ENCODE measurements at places on chromosomes 13 and 19.
A peak's percentile ranks its signal among the peaks of the same experiment; 100 is the strongest.

- no peak for DNase-seq
Measured at GRCh38 chr13:110562036-110562597, 595 bp upstream of the RAB20 start.

GRCh38 chr19:4456843-4457653, 546 bp downstream of the UBXN6 start:
- DNase-seq, result no peak

- DNase-seq, result no peak
Measured at GRCh38 chr13:76638181-76638580, 248.0 kb downstream of the KCTD12 start.

GRCh38 chr13:23377983-23378632, 55.4 kb downstream of the SACS start:
- no peak for DNase-seq

- DNase-seq, result no peak
Measured at GRCh38 chr19:55406091-55406825, 1.3 kb downstream of the UBE2S start.

GRCh38 chr19:5048727-5049553, 80.0 kb downstream of the KDM4B start:
- DNase-seq, result no peak

- no peak for DNase-seq
Measured at GRCh38 chr19:2808129-2808941, 11.3 kb upstream of the ZNF554 start.

GRCh38 chr19:33472226-33472625, 49.4 kb downstream of the PEPD start:
- no peak for DNase-seq

DNA sequence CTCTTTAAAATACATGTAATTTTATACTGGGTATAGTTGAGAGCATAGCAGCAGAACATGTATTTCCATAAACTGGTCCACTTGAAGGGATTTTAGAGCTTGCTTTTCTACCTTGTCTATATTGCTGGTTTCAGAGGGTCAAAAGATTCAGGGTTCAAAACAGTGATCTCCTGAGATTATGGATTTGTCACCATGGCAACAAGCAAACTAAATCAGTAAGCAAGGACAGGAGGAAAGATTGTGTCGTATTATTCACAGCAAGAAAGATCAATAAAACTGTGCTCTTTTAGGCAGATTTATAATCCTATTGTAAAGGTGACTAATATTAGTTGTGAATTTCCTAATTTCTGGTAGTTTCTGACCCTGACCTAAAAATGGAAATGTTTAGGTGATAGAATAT, 496.4 kb downstream of the LMO7 start:
- DNase-seq, result no peak

- no peak for DNase-seq
Measured at GRCh38 chr19:4032436-4032835, 24.9 kb downstream of the PIAS4 start.

GRCh38 chr13:105232439-105232838, 1303.0 kb downstream of the EFNB2 start:
- DNase-seq, result no peak

GRCh38 chr13:37127691-37128241, 22.3 kb upstream of the CSNK1A1L start:
- no peak for DNase-seq

DNA sequence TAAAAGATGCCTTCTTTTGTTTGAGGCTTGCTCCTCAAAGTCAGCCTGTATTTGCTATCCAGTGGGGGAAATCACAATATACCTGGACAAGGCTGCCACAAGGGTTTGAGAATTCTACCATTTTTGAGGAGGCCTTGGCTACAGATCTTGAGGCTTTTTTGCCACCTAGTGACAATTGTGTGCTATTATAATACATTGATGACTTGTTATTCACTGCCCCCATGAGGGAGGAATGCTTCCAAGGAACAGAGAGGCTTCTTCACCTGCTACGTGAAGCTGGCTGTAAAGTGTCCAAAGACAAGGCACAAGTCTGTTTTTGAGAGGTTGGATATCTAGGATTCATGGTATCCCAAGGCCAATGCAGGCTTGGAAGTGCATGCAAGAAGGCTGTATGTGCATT, 72.5 kb downstream of the ZNF708 start:
- no peak for DNase-seq

GRCh38 chr13:98411617-98412265, 165.2 kb downstream of the STK24 start:
- no peak for DNase-seq

DNA sequence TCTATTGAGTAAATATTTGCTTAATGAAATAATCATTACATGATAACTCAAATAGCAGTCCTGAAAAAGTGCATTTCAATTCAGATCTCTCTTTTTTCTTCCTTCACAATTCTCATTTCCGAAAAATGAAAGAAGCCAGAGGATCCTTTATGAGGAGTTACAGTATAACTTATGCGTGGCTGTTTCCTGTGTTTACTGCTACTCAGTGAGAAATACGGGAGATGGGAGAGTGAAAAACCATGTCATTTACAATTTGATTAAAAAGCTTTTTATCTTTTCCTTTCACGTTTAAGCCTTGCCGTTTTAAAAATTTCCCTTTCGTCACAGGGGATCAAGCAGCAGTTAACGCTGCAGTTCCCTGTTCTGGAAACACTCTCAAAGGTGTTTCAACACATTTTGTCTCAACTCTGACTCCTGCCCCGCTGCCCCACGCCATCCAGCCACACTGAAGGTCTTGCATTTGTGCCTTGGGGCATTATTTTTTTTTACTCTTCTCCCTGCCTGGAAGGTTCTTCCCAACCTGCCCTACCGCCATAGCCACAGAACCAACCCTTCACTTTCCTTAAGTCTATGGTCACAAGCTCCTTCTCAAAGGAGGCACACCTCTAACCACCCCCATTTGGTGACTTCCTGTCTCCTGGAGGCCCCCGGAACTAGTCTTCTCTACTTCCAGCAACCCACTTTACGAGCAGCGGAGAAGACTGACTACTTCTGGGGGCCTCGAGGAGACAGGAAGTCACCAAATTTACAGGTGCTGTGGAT, 17.0 kb downstream of the KL start:
- DNase-seq, result no peak

GRCh38 chr13:29737061-29737460, 113.4 kb downstream of the UBL3 start:
- DNase-seq, result no peak

- no peak for DNase-seq
Measured at GRCh38 chr19:4302243-4302640, at the start of gene TMIGD2. Gene TMIGD2, minus strand, starts transcription at chr19:4302389. Its CDS starts 4 bp downstream, at chr19:4302385.

DNA sequence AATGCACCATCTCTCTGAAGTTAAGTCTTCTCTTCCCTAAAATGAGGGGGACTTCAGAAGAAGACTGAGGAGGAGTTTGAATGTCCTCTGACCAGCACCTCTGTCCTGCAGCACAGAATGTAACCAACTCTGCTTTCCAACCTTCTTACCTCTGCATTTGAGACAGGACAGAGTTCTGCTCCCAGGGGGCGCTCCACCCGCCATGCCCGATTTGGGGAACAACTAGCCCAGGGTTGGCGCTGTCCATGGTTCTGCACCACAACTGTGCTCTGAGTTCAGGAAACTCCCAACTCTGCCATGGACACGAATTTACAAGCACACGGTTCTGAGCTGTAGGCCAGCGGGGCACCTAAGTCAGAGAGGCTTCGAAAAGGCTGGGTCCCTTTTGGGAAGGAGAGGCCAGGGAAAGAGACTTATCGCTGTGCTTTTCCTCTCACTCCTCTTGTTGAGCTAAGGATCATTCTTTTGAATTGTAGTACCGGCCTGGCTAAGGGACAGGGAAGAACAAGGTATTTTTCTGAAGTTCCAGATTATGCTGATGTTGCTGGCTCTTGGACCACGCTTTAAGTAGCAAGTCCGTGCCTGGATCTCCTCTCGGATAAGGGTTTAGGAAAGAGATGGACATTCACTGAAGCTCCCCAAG, 22.2 kb downstream of the SIGLEC5 start:
- DNase-seq, result no peak

- peak; percentile 17 for DNase-seq
Measured at GRCh38 chr19:49680421-49681351, 3.6 kb downstream of the PRMT1 start.

GRCh38 chr13:39197647-39198007, 159.4 kb downstream of the NHLRC3 start:
- DNase-seq, result peak; percentile 57

DNA sequence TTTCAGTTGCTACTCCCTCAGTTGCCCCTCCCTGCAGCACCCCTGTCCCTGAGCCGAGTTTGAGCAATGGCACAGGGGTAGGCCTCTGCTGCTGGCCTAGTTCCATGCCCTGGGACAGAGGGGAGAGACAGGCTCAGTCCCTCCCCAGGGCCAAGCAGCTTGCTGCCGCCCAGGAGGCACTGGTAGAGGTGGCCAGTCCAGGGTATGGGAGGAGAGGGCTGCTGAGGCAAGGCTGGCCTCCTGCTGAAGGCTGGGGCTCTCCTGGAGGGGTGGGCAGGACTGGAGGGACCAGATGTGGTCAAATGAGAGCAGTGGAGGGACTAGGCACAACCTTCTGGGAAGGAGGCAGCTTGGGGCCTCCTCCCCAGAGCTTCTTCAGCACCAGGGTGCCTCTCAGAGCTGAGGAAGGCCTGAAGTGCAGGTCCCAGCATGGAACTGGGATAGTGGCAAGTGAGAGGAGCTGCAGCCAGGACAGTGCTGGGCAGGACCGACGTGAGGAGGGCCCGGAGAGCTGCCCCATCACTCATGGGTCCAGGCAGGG, 29.8 kb upstream of the VSTM2B start:
- no peak for DNase-seq

GRCh38 chr19:4059453-4059871, 7.2 kb downstream of the ZBTB7A start:
- DNase-seq, result no peak

DNA sequence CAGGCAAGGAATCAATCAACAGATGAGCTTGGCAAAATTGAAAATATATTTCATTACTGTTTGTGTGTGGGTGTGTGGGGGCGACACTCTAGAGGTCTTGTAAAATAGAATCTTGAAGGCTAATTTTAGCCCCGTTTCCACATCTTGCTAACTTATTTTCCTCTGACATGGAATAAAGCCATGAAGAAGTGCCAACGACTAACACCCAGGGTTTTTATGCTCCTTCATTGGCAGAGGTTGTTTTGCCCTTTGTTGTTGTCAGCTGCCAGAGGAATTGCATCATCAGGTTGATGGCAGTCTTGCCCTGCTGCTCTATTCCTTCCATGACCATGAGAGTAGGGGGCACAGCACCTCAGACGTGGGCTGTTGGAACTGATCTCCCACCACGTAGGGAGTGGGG, 30.6 kb upstream of the FAM216B start:
- no peak for DNase-seq

DNA sequence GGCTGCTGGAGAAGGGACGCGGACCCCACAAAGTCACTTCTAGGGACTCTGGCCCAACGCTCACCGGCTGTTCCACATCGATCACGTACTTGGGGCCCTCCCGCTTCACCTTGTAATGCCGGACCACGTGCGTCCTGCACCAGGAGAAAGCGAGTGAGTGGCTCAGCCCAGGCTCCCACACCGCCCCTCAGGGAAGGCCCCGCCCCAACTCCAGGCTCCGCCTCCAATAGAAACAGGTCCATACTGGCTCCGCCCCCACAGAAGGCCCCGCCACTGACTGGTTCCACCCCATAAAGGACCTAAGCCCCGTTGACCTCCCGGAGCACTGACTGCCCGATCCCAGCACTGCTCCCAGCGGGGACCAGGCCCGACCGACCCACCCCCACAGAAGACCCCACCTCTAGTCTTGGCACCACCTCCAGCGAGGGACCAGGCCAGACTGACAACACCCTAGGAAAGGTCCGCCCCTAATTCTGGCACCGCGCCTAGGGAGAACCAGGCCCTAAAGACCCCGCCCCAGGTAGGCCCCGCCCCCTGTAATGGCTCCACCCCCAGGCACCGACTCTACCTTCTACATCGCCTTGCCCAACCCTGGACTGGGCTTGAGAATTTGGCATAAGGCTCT, 11.3 kb downstream of the STAP2 start:
- DNase-seq, result no peak

GRCh38 chr13:31045286-31046081, 113.0 kb downstream of the TEX26 start:
- DNase-seq, result peak; percentile 52

GRCh38 chr13:93320942-93321341, 94.3 kb downstream of the GPC6 start:
- no peak for DNase-seq

DNA sequence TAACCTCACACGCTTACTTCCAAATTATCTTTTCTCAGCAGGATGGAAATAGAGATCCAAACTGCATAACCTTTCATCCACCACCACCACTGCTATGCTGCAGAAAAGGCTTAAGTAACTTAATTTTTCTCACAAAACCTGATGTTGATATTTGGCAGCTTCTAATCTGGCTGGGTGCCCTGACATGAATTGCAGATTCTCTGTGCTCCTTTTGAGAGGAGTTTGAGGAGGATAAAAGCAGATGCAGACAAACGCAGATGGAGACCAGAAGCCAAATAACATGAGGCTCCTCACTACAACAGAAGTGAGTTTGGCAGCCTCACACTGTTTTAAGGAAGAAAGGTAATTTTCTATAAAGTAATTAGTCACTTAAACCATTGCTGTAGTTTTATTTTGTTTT, 646.2 kb upstream of the ATXN8OS start:
- DNase-seq, result no peak

DNA sequence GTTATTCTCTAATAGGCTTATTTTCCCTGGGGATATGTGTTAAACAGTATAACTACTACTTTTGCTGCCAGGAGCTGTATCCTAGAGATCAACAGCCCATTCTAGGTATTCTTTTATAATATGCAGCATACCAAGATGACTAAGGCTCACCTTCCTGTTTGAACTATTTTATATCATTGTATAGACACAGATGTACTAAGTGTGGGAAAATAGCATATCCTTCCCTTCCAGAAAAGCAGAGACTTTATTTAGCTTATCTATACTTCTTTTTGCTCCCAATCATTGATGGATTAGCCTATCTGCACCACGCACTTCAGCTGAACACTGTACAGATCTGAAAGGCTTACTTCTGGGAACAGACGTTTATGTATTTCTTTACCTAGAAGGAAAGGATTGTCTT, 82.6 kb downstream of the MAB21L1 start:
- DNase-seq, result no peak

- no peak for DNase-seq
Measured at GRCh38 chr19:18397242-18398202, at the start of gene LRRC25. Gene LRRC25, minus strand, starts transcription at chr19:18397622. Its CDS starts 659 bp downstream, at chr19:18396963.

DNA sequence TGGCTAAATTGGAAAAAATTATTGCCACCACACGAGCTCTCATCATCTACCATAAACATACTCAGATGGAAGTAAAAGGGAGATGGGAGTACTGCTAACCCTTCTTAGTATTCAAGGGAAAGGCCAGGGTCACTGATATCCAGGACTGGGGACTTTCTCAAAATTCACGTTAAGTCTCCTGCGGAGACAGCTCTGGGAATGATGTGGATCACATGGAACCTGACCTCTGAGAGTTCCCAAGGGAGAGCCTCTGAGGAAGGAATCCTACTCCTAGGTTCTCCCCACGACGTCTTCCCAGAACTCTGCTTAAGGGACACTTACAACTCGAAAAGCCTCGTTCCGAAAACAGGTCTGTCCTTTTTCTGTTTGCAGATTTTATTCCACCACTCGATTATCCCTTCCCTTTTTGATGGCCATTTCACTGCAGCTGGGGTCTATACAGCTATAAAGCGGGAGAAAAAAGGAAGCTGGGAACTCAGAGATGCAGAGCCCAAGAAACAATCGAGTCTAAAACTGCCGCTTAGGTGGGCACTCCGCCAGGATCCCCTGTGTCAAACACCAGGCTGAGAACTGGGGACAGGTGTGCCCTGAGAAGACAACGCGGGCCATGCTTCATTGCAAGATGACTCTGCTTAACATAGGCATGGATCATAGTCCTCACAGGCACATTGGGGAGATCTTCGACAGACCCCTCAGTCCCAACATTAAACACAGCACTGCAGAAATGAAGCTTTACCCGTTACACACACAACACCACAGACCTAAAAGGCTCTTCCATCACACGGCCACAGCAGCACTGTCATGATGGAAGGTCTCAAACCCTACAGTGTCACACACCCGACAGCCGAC, 823 bp upstream of the ZNF567 start:
- no peak for DNase-seq
